ENCODE measurements at places on chromosomes 11 and 22.

- no peak for DNase-seq
Measured at GRCh38 chr22:30887453-30887852, 81.1 kb downstream of the MORC2 start.

DNA sequence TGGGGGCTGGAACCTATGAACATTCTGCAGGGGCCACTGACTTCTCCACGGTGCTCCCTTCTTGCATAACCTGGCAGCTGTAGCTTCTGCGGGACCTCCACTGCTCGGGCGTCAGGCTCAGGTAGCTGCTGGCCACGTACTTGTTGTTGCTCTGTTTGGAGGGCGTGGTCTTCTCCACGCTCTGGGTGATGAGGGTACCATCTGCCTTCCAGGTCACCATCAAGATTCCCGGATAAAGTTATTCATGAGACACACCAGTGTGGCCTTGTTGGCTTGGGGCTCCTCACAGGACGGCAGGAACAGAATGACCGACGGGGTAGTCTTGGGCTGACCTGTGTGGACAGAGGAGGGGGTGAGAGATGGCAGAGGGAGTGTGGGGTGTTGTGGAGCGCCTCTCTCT lies 6.5 kb upstream of the DRICH1 start:
- DNase-seq: no peak

GRCh38 chr11:128689948-128690664 lies 3.8 kb upstream of the FLI1 start:
- DNase-seq: no peak

- DNase-seq: no peak
Measured at GRCh38 chr11:74672956-74673692, 58.1 kb downstream of the CHRDL2 start.

- peak; percentile 12 for DNase-seq
Measured at GRCh38 chr22:17343766-17344165, 25.5 kb upstream of the CECR2 start.

DNA sequence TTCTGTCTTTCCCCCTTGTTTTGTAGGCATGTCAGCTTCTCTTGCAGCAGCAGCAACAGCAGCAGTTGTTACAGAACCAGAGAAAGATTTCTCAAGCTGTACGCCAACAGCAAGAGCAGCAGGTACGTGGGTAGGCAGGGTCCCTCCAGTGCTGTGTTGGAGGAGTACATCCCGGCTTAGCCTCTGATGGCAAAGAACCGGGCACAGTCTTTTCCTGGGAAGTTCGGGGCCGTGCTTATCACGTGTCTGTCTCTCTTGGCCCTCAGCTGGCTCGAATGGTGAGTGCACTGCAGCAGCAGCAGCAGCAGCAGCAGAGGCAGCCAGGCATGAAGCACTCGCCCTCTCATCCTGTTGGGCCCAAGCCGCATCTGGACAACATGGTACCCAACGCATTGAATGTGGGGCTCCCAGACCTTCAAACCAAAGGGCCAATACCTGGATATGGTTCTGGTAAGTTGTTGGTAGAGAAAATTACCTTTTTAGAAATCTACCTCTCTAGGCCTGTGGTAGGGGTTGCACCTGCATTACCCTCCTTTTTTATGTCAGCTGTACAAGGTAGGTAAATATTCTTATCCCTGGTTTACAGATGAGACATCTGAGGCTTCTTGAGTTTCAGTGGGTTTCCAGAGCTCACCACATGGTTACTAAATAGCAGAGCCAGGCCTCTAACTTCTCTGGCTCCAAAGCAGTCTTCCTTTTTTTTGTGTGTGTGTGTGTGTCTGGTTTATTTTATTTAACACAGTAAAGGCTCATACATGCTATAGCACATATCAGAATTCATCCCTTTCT lies 45.2 kb upstream of the ADSL start:
- no peak for DNase-seq

DNA sequence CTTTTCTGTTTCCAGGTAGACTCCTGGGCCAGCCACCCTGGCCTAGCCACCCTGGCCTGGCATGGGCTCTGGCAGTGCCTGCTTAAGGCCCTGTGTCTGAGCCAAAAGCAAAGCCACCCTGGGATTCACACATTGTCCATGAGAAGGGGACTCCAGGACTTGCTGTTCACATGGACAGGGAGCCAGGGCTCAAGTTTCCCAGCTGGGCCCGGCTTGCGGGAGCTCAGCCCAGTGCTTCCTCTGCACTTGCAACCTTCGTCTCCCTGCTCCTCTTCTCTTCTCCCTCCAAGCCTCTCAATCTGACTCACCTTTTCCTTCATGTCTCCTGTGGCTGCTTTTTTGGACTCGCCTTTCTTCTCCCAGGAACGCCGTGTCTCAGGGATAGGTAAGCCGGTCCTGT lies 130.3 kb downstream of the MICAL2 start:
- DNase-seq: no peak

GRCh38 chr22:38745676-38746460 lies 9.9 kb downstream of the SUN2 start:
- no peak for DNase-seq

DNA sequence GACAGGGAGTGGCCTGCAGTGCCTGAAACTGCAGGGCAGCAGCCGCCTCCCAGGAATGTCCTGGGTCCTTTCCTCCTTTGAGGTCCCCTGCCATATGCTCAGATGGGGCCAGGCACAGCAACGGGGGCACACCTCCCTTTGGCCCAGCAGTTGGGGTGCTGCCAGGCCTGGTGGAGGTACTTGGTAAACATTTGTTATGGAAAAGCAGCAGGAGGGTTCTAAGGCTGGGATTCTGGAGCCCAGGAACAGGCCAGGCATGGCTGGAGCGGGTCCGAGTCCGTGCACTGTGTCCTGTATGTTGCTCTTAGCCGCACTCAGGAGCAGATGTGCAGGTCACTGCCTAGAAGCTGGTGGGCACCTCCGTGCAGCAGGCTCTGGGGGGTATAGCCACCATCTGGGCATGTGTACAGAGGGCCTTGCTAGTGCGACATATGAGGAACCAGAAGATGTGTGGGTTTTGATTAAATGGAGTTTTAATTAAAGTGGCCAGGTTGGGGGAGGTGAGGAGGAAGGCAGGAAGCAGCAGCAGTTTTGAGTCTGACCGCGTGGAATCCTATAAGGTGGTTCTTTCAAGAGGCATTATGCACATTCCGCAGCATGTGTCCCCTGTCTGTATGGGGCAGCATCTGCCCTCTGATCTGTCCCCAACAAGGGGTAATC lies 1.5 kb downstream of the ADORA2A start:
- peak; percentile 41 for DNase-seq
